ENCODE measurements at places on chromosomes 11 and 22. TPM values are rescaled to one million over a fixed set of nuclear protein-coding genes. Genes with fewer than 3 reads are reported as not detected.
A peak's percentile ranks its signal among the peaks of the same experiment; 100 is the strongest.

The CBLIF gene
- total RNA-seq = not detected

GRCh38 chr22:41062146-41062545 is 30.2 kb upstream of the EP300 start:
- DNase-seq = no peak

DNA sequence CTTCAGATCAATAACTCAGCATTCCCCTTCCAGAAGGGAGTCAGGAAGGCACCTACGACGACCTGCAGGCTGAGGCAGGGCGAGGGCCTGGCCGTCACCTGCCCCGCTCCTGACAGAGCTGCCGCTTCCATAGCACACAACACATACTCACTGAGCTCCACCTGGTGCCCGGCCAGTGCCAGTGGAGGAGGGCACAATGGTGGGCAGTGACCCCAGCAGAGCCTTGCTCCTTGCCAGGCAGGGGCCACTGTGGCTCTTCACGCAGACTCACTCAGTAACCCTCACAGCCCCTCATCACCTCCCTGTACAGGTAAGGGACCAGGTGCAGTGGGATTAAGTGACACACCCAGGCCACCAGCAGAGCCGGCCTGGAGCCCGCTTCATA is 24.6 kb downstream of the LRFN4 start:
- no peak for DNase-seq

GRCh38 chr22:31055635-31056159 is 25.4 kb upstream of the SMTN start:
- peak; percentile 88 for DNase-seq

GRCh38 chr22:49208768-49209252 is 618.9 kb downstream of the BRD1 start:
- peak; percentile 53 for DNase-seq

The SLC6A5 gene
- not detected for total RNA-seq

The CRYBB3 gene
- total RNA-seq = not detected

GRCh38 chr11:63017306-63017974 is 1.8 kb upstream of the SLC22A8 start:
- DNase-seq = no peak

- no peak for DNase-seq
These were observed 14.5 kb downstream of the MAML2 start for GRCh38 chr11:96328395-96329010.

DNA sequence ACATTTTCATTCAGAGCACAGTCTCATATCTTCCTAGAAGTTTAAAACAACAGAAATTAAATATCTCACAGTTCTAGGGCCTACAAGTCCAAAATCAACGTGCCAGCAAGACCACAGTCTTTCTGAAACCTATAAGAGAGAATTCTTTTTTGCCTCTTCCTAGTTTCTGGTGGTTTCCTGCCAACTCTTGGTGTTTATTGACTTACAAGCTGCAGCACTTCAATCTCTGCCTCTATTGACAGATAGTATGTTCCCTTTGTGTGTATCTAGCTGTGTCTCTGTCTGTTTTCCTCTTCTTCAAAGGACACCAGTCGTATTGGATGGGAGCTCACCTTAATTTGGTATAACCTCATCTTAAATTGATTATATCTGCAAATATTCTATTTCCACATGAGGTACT is 347.5 kb downstream of the DCDC1 start:
- no peak for DNase-seq

GRCh38 chr22:19800761-19801244 is 40.2 kb downstream of the TBX1 start:
- DNase-seq = no peak

The MS4A6E gene
- not detected for total RNA-seq

- no peak for DNase-seq
These were observed 20.4 kb downstream of the FCHSD2 start for GRCh38 chr11:73121692-73122091.

The SLC22A9 gene
- total RNA-seq = not detected
